Uterus (tissue), 4 donors: ENCODE measurements at places on chromosomes 2 and 18. TPM values are rescaled to one million over a fixed set of nuclear protein-coding genes. Genes with fewer than 3 reads are reported as not detected.

Gene TXNL4A
- total RNA-seq = 80.7 TPM

Gene SEMA4F
- total RNA-seq = 6.6 TPM

Gene GNLY
- not detected for total RNA-seq

Gene COLEC12
- 81.3 TPM for total RNA-seq

Gene ZC3H6
- total RNA-seq = 10.9 TPM

Gene SCN2A
- 0.88 TPM for total RNA-seq

Gene DUSP11
- total RNA-seq = 15.1 TPM

Gene TMEM247
- total RNA-seq = not detected

Gene CD226
- total RNA-seq = 5.5 TPM

Gene MC2R
- total RNA-seq = not detected

Gene ZSWIM2
- total RNA-seq = not detected

Gene SCYGR4
- total RNA-seq = not detected

Gene RAB6C
- not detected for total RNA-seq

Gene BCL11A
- 2.8 TPM for total RNA-seq

Gene SS18
- total RNA-seq = 89.8 TPM

Gene CAPN14
- under 0.01 TPM for total RNA-seq

Gene IL36G
- not detected for total RNA-seq
